ENCODE measurements at places on chromosomes 3 and 15.
A peak's percentile ranks its signal among the peaks of the same experiment; 100 is the strongest.

DNA sequence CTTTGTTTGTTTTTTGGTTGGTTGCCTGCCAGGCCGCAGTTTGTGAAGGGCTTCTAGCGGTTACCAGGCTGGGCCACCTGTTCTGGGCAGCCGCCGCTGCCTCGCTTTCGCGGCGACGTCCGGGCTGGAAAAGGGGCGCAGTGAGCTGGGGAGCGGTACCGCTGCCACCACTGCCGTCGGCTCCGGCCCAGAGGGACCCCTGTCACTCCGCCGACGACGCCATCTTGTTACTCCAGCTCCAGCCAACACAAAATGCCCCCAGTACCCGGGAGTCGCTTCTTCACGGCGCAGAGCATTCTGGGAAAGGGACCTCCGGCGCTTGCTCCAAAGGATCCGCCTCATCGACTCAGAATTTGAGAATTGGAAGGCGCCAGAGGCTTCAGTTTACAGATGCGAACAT is 238.8 kb downstream of the CDIN1 start:
- no peak for DNase-seq

- DNase-seq = no peak
Measured at GRCh38 chr3:142657033-142657432, 60.8 kb downstream of the PLS1 start.

GRCh38 chr15:75025548-75026260 is 2.3 kb downstream of the PPCDC start:
- no peak for DNase-seq

DNA sequence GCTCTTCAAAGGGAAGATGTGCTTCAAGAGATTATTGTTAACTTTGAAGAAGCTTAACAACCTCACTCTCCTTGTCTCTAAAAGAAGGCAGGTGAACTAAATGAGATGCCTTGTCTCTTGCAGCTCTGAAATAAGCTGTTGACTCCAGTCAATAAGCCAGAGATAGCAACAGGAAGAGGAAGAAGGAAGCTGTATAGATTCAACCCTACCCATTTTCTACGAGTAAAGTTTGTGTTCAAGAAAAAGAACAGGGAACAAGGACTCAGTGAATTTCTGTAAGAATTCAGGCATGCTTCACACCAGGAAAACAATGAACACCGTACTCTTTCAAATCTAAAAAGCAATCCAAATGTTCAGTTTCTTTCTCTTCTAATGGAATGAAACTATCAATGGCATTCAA is 503.5 kb downstream of the MAGI1 start:
- DNase-seq = no peak

DNA sequence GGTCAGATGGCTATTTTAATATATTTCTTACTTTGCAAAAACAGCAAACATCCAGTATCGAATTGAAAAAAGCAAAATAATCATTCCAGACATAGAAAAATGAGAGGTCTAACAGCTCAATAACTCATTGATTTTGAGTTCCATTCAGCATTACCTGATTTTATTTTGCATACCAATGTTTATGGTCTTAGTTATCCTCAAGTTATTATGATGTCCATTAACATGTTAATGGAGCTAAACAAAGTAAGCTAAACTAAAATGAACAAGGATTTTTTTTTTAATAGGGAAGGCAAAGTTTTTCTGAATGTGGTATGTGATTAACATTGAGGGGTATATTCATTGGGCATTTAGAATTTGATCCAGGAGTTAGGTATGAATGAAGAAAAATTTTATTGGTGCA is 13.1 kb downstream of the MYH15 start:
- DNase-seq = no peak

- DNase-seq = no peak
Measured at GRCh38 chr3:152177757-152178156, 91.0 kb upstream of the MBNL1 start.

GRCh38 chr15:74317820-74318375 is 49.5 kb downstream of the CYP11A1 start:
- DNase-seq = no peak

GRCh38 chr3:64803469-64803868 is 115.7 kb upstream of the ADAMTS9 start:
- no peak for DNase-seq

- peak; percentile 60 for DNase-seq
Measured at GRCh38 chr15:78915341-78916087, 29.3 kb downstream of the CTSH start.

GRCh38 chr15:53829471-53829870 is 70.0 kb upstream of the WDR72 start:
- DNase-seq = no peak

GRCh38 chr3:115217292-115217677 is 70.2 kb upstream of the ZBTB20 start:
- DNase-seq = no peak

DNA sequence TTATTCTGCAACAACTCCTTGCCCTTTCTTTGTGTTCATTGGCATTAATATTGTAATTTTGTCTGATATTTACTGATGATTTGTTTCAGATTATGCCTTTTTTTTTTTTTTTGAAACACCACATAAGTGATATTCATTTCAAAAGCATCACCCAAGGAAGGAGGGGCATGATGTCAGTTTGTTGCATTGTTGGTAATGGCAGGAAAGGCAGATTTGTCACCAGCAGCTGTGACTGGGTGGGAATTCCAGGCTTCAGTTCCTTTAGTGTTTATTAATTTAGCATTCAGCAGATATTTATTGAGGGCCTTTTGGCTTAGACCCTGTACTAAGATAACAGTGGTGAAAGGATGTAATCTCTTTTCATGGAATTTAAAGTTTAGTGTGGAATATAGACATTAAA is 19.5 kb downstream of the SENP2 start:
- DNase-seq = no peak

Data from CD4-positive, alpha-beta T cell treated with Interleukin-15 for 1 hour (primary cell).